ENCODE measurements at places on chromosomes 2 and 18.

GRCh38 chr2:144014103-144014502 is 505.8 kb downstream of the ZEB2 start:
- DNase-seq, result no peak

GRCh38 chr2:120959426-120959825 is 223.8 kb downstream of the GLI2 start:
- DNase-seq, result no peak

GRCh38 chr18:48238206-48238605 is 171.0 kb downstream of the ZBTB7C start:
- no peak for DNase-seq

GRCh38 chr2:9378433-9379390 is 44.6 kb downstream of the ITGB1BP1 start:
- DNase-seq, result no peak

- no peak for DNase-seq
Measured at GRCh38 chr2:174607584-174607983, 10.0 kb upstream of the WIPF1 start.

DNA sequence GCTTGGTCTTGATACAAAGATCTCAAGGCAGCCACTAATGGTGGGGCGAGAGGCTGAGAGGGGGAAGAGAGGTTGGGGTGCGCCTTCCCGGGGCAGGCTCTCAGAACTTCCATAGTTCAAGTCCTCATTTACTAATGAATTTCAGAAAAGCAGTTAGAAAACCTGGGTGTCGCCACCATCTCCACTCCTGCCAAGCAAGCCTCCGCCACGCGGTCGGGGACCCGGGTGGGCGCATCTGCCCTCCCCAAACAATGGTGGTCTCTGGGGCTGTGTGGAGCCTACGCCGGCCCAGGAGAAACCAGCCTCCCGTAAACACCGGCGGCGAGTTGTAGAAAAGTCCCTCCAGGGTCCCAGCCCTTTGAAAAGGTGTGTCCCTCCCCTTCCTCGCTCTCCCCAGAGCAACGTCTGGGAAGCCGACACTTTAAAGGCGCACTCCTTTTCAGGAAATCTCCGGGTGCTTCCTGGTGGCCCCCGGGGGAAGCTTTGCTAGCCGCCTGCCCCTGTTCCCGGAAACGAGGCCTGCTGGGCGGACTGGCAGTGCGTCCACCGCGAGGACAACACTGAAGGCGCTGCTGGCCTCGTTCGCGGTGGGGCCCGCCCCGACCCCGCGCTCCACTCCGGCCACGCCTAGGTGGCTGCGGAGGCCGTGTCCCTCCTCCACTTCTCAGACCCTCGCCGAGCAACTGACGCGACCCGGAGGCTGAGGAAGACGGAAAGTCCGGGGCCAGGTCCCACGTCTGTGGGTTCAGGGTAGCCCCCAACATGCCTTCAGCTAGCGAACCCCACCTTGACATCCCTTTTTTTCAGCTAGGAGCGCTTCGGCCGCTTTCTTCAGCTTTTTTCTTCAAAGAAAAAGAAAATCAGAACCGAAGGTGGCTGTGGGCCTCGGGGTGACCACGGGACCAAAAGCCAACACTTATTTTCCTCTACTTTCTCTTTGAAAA is 16.8 kb downstream of the EVX2 start:
- no peak for DNase-seq

GRCh38 chr2:172829229-172829628 is 93.6 kb downstream of the RAPGEF4 start:
- no peak for DNase-seq

GRCh38 chr18:37769826-37770225 is 204.2 kb upstream of the CELF4 start:
- no peak for DNase-seq

GRCh38 chr2:96555146-96555610 is 18.6 kb downstream of the ARID5A start:
- no peak for DNase-seq
